Skeletal muscle cell (primary cell): ENCODE measurements at places on chromosomes 16 and 17.

DNA sequence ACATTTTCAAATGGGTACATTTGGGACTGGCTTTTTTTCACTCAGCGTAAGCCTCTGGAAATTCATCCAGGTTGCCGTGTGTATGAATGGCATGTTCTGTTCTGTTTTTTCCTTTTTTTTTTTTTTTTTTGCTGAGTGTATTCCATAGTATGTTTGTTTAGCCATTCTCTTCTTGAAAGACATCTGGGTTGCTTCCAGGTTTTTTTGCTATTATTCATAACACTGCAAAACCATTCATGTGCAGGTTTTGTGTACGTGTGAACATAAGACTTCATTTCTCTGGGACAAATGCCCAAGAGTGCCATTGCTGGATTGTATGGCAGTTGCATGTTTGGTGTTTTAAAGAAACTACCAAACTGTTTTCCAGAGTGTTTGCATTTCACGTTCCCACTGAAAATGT is 335.9 kb upstream of the TNRC6C start:
- no peak for DNase-seq

DNA sequence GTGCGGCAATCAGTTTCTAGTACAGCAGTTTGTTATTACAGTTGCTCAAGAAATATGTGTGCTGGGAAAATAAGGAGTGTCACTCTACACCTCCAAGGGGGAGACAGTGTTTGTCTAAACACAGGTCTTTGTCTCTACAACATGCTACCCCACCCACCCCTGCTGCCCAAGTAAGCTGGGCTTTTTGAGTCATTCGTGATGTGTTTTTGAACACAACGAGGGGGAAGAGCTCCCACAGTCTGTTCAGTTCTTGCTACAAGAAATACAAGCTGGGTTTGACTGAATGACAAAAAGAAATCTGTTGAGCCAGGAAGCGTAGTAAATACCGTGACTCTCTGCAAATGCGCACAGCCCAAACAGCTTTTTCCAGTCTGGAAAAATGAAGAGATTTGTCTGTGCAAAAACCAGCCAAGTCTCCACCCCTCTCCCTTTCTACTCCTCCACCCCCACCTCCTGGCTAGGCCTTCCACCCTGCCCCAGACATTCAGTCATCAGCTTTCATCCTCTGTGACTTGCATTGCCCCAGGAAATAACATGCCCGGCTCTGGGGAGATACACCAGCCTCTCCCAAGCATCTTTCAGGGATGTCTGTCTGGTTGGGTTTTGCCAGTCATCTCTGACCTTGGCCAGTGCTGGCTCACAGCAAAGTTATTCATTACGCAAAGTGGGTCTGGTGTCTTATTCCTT is 25.7 kb downstream of the CHD9 start:
- DNase-seq: peak; percentile 81

DNA sequence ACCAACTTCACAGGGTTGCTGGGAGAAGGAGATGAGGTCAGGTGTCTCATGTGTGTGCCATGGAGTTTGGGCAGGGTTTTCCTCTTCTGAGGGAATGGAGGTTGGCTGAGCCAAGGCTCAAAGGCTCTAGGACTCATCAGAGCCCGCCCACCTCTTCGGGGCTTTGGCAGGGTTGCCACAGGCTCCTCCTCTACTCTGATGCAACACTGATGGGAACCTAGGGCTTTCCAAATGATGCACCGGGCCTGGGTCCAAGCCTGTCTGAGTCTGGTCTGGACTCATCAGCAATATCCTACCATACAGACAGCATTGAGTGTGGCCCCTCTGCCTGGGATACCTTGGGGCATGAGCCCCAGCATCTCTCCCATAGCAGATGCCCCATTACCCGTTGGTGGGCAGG is 59.5 kb upstream of the LHX1 start:
- DNase-seq: no peak

GRCh38 chr17:8226536-8227237 is 16.3 kb upstream of the AURKB start:
- peak; percentile 76 for DNase-seq

GRCh38 chr16:8607214-8607613 is 14.3 kb upstream of the METTL22 start:
- no peak for DNase-seq

GRCh38 chr16:23296994-23297393 is 5.1 kb upstream of the SCNN1B start:
- DNase-seq: no peak

- peak; percentile 94 for DNase-seq
These were observed 14.6 kb downstream of the COTL1 start for GRCh38 chr16:84603140-84603816.

DNA sequence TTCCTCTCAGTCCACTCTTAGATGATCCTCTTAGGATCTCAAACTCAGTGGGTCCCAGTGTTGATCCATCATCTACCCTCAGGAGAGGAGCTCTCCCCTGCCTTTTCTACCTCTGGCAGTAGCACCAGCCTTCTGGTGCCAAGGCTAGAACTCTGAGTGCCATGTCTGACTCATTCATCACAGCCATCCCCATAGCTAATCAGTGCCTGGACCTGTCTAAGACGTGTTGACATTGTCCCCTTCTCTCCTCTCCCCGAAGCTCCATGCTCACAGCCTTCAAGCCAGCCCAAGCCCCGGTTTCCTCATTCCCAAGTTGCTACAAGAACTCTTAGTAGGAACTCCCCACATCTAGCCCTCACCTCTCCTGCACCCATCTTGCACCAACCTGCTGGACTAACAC is 73.5 kb upstream of the GRIN2A start:
- DNase-seq: no peak

GRCh38 chr16:12522334-12522733 is 281.4 kb downstream of the CPPED1 start:
- DNase-seq: no peak

GRCh38 chr17:69525920-69526841 is 111.7 kb downstream of the MAP2K6 start:
- DNase-seq: no peak

DNA sequence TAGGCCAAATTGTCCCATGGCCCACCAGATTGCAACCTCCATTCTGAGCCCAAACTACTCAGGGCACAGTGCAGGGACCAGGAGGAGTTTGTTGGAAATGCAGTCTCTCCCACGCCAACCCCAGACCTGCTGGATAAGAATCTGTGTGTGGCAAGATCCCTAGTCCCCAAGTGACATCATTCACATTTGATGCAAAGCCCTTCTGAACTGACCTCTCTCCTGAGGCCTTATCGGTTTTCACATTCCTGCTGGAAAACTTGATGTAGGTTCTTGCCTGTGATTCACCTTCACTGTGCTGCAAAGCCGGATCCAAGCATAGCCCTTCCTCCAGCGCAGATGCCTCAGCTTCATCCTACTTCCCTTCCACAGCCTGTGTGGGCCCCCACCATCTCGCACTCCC is 6.6 kb upstream of the SHCBP1 start:
- no peak for DNase-seq

DNA sequence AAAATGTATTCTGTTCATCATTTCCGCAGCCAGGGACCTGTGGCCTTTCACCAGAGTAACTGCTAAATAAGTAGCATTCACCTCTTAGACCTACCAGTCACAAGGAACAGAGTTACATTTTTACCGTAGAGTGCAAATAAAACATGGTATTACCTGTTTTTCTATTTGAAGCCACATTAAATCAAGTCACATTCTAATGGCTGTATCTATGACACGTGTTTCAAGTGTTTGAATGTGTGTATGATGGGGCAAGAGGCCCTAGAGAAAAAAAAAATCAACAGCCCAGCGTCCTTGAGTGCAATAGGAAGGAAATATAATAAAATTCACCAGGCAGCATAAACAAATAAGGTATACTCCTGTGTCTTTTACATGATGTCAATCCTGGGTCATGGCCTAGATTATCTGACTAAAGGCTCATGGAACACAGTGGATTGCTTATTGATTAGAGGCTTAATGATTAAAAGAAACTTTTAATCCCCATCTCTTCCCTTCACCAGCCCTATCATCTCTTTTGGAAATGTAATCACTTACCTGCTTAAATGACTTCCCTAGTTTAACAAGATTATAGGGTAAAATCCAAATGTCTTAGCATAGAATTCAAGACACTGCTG is 168.7 kb upstream of the CDH5 start:
- no peak for DNase-seq

DNA sequence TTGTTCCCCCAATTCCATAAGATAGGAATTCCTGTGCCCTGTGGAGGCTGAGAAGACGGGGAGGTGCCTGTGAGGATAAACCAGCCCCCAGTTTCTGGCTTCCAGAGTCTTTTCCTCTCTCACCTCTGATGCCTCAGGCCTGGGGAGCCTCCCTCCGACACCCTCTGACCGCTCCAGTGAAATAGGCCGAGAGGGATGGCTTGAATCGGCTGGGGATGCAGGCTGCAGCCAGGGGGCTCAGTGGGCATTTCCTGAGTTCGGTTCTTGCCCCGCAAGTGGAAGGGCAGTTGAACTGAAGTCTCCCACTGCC is 339.4 kb downstream of the SEC14L1 start:
- no peak for DNase-seq

DNA sequence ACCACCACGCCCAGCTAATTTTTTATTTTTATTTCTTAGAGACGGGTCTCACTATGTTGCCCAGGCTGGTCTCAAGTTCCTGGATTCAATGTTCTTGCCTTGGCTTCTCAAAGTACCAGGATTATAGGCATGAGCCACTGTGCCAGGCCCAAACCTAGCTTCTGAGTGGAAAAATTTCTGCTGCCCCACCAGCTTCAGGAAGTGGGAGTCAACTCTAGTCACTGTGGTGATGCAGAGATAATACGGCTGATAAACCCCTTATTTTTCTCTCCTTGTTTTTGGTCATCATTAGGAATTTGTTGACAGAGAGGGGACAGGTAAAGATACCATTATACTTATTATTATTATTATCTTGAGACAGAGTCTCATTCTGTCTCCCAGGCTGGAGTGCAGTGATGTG is 27.8 kb upstream of the PHOSPHO1 start:
- no peak for DNase-seq

DNA sequence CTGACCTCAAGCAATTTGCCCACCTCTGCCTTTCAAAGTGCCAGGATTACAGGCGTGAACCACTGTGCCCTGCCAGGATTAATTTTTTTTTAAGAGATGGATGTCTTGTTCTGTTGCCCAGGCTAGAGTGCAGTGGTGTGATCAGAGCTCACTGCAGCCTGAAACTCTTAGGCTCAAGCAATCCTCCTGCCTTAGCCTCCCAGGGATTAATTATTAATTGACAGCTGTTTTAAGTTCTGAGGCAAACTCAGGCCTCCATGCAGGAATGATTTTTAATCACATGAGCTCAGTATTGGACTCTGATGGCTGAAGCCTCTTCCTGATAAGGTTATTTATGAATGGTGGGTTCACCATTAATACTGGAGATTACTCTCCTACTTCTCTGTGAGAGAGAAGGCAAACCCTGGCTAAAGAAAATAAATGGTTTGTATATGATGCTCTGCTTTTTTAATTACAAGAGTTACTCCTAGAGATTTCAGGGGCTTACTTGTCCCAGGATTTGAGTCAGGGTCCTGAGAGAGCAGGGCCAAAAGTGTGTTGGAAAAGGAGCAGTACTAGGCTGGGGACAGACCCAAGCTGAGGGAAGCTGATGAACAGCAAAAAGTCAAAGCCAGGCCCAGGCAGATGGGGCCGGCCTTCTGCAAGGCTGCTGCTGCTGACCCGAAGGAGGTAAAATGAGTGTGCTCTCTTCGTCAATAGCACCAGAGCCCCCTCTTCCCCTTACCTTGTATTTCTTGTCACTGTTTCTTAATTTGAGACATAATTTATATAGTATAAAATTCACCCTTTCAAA is 56.9 kb upstream of the HAS3 start:
- DNase-seq: no peak

DNA sequence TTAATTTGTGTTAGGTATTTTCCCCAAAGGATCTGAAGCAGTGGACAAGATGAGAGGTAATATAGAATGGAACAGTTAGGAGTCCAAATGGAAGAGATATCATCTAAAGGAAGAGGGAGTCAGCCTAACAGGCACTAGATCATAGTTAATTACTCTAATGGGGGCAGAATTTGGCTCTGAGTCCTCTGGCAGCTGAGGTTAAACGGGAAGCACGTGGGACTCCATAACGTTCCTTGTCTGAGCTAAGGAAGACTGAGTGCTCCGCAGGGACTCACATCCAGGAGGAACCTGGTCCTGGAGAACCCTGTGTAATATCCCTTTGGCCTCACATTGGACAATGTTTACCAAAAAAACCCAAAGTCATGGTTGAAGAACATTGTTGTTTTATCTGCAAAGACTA is 46.6 kb upstream of the TEX2 start:
- no peak for DNase-seq

- peak; percentile 42 for DNase-seq
These were observed 5.3 kb downstream of the RNF166 start for GRCh38 chr16:88700636-88701482.
